Esophagus squamous epithelium (tissue), 5 donors: ENCODE measurements at places on chromosomes 2 and 18.

DNA sequence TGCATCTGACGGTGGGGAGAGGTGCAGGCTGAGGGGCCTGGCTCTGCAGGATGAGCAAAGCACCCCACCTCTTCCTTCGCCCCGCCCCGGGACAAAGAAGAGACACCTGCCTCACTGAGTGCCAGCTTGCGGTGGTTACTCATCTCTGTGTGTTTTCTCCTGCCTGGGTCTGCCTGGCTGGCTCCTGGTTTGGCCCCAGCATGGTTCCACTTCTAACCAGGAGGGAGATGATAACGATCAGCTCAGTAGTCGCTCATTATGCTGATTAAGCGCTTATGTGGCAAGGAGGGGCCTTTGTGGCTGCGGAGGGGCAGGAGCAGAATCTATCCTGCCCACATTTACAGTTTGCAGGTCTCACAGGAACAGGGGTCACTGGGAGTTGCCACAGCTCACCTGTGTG, 68.7 kb upstream of the EDAR start:
- DNase-seq: no peak

GRCh38 chr18:7084080-7085065, 33.2 kb downstream of the LAMA1 start:
- DNase-seq: no peak

- DNase-seq: no peak
Measured at GRCh38 chr2:101657787-101658186, 39.7 kb upstream of the MAP4K4 start.

GRCh38 chr2:144357623-144358373, 162.1 kb downstream of the ZEB2 start:
- no peak for DNase-seq

DNA sequence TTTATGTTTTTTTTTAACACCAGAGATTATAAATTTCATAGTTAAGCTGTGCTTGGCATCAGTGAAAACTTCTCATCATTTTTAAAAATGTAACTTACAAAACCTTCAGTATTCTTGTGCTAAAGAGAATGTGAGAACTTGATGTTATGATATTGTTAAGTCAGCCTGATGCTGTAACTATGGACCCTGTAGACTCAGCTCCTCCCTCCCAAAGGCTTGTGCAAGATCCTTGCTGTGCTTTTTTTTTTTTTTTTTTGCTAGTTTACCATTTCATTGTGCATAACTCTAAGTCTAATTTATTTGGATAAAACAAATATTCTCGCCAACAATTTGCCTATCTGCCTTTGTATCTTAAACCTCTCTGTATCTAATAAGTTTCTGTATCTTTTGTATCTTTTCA, 12.9 kb upstream of the TFPI start:
- DNase-seq: no peak

DNA sequence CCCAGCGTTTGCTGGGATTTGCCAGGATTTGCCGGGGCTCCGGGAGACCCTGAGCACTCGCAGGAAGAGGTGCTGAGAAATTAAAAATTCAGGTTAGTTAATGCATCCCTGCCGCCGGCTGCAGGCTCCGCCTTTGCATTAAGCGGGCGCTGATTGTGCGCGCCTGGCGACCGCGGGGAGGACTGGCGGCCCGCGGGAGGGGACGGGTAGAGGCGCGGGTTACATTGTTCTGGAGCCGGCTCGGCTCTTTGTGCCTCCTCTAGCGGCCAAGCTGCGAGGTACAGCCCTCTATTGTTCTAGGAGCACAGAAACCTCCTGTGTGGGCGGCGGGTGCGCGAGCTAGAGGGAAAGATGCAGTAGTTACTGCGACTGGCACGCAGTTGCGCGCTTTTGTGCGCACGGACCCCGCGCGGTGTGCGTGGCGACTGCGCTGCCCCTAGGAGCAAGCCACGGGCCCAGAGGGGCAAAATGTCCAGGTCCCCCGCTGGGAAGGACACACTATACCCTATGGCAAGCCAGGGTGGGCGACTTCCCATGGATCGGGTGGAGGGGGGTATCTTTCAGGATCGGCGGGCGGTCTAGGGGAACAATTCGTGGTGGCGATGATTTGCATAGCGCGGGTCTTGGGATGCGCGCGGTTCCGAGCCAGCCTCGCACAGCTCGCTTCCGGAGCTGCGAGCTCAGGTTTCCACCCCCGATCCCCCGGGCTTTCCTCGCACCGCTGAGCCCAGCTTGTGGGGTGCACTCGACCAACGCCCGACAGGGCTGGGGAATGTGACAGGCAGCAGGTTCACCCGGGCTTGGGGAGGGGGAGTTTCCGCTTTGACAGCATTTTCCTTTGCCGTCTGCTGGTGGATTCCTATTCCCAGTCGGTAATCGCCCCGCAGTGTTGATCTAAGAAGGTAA, 2.8 kb downstream of the ONECUT2 start:
- DNase-seq: no peak
